Parietal lobe (tissue), 2 donors: ENCODE measurements at places on chromosomes 3 and 15. TPM values are rescaled to one million over a fixed set of nuclear protein-coding genes. Genes with fewer than 3 reads are reported as not detected.

CSTA gene
- total RNA-seq = not detected

GABPB1 gene
- total RNA-seq = 53.8 TPM

CYP1A1 gene
- total RNA-seq = 0.31 TPM

LINGO1 gene
- total RNA-seq = 67.9 TPM

RETNLB gene
- total RNA-seq = not detected

SERPINI2 gene
- 2.2 TPM for total RNA-seq
